ENCODE measurements at places on chromosomes 5 and 9.

GRCh38 chr9:135299651-135300345 is 179.8 kb upstream of the PPP1R26 start:
- no peak for DNase-seq

- DNase-seq: peak; percentile 58
Observed at GRCh38 chr5:126849101-126849678, 72.3 kb downstream of the LMNB1 start.

GRCh38 chr5:9301200-9301599 is 244.7 kb downstream of the SEMA5A start:
- no peak for DNase-seq

DNA sequence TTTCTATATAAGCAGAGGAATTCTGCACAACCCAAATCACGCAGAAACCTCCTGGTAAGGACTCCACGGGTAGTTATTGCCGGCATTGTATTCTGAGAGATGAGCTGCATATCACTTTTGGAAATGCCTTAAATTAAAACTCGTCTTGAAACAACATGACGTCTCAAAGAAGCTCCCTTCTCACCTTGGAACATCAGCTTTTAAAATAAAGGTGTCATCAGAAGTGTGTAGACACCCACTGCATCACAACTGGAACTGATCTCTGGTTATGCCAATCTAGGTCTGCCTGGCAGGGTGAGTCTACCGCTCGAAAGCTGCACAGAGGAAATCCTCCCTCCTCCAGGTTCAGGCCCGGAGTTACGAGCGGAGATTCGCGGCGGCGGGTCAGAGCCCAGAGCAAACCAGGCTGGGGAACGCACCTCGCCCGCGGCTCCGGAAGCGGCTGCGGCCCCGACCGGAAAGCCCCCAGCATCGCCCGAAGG is 974 bp upstream of the SLC12A2 start:
- DNase-seq: no peak

GRCh38 chr5:119129770-119130169 is 58.9 kb downstream of the DMXL1 start:
- DNase-seq: no peak

- no peak for DNase-seq
Observed at GRCh38 chr9:136197084-136197875, 7.6 kb downstream of the LHX3 start.

GRCh38 chr9:124617477-124618141 is 110.4 kb upstream of the NR5A1 start:
- DNase-seq: peak; percentile 76

GRCh38 chr5:45687701-45688100 is 8.5 kb downstream of the HCN1 start:
- no peak for DNase-seq

- DNase-seq: no peak
Observed at GRCh38 chr5:111478266-111478665, 34.1 kb downstream of the STARD4 start.

DNA sequence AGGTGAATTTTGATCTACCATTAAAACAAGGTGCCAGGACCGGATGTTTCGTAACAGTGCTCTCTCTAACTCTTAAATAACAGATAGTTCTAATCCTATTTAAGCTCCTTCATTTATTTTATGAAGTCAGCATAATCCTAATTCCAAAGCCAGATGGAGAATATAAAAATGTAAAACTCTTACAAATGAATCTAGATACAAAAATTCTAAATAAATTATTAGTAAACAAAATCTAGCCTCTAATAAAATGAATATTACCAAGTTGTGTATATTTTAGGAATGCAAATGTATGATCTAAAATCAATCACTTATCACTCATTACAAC is 32.4 kb upstream of the IL33 start:
- no peak for DNase-seq

DNA sequence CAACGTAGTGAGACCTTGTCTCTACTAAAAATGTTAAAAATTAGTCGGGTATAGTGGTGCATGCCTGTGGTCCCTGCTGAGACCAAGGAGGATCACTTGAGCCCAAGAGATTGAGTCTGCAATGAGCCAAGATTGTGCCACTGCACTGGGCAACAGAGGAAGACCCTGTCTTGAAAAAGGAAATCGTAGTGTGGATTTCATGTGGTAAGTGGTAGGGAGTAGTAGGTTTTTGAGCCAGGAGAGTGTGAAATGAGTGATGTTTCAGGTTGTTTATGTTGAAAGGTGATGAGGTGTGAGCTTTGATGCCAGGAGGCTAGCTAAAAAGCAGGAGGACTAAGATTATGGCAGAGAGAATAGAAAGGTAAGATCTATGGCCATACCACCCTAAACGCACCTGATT is 5.9 kb downstream of the MATR3 start:
- DNase-seq: no peak

- no peak for DNase-seq
Observed at GRCh38 chr5:129935626-129936025, 31.4 kb downstream of the CHSY3 start.

DNA sequence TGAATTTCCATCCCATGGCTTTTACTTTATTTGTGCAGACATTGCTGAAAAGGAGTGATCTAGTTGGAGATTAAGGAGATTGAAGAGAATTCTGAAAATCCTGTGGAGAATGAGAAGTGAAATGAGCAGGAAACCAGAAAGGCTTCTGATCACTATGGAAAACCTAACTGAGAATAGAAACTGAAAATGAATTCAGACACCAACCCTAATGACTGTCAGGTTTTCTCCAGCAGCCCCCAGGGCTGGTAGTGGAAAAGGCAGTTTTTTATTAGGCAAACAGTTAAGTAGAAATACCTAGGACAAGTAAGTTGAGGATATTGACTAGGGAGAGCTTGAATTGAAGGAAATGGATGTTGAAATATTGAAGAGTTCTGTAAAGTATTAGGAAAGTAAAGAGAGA is 14.7 kb upstream of the ARRDC3 start:
- no peak for DNase-seq

- no peak for DNase-seq
Observed at GRCh38 chr5:50886657-50887345, 220.4 kb downstream of the PARP8 start.

- no peak for DNase-seq
Observed at GRCh38 chr9:27861887-27862286, 288.6 kb upstream of the C9orf72 start.

DNA sequence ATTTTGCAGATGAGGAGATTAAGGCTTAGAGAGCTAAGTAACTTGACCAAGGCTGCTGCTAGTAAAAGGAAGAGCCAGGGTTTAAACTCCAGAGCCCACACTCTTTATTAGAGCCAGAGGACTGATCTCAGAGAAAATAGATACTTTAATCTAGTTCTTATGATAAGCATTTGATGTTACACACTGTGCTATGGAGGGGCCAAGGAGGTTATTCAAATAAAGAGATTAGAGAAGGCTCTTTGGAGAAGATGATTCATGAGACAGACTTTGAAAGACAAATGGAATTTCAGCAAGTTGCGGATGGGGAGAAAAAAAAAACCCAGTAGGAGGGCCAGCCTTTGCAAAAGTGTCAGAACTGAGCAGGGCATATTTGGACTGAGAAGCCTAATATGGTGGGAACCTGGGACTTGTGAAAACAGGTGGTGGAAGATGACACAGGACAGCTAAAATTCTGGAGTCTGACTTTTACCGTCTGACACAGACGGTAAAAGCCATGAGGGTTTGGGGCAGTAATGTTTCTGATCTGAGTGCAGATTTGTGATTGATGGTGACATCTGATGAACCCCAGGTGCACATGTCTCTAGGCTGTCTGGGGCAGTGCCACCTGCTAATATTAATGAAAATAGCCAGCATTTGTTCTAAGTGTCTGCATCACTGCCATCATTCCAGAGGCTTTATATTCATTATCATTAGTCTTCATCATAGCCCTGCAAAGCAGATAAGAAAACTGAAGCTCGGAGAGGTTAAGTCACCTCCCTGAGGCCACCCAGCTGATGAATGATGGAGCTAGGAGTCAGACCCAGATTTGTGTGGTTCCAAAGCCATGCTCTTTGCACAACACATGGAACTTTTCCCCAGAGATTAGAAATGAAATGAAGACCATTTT is 65.3 kb upstream of the CXCL14 start:
- DNase-seq: no peak

DNA sequence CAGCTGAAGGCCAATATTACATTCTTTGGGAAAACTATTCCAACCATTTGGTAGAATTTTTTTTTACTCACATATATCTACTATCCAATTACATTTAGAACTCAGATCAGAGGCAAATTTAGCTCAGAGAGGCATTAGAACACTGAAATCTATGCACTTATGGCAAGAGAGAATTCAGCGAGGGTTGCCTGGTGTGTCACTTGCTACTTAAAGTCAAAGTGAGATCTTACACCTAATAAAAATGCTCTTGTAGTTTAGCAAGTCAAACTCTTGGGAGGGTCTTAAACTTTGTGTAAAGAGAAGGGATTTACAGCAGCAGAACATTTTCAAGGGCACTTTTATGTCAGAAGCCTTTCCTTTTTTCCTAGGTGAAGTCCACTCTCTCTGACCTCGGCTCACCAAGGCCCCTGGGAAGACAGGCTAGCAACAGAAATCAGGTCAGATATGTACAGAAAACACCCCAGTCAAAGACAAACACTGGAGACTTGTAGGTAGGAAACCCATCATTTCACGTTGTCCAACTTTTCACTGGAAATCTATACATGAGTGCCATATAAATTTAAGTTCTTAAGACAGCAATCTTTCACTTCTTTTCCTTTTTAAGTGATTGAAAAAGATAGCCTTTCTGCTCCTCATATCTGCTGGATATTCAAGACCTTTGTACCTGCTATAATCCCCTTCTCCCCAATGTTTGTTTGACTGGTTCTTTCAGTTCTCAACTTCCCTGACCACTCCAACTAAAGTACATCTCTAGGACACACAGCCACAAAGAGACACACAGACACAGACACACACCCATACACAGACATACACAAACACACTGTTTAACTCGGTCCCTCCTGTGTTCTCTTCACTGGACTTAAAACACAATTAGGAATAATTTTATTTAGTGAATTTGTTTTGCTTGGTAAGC is 635.8 kb downstream of the PDE4D start:
- DNase-seq: no peak

DNA sequence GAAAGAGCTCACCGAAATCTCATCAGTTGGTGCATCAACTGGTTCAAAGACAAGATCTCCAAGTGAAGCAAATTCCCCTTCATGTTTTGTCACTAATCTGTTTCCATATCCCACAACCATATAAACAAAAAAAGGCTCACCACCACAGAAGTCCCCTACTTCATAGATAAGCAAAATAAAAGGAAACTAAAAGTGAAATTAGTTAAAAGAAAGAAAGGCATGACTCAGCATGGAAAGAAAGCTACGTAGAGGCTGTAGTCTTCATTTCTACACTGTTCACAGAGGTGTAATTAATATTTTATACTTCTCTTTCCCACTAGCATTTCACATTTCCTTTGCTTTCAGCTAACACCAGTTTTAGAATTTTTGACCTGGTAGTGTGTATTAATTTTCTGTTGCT is 208.0 kb downstream of the CYLC2 start:
- DNase-seq: no peak

DNA sequence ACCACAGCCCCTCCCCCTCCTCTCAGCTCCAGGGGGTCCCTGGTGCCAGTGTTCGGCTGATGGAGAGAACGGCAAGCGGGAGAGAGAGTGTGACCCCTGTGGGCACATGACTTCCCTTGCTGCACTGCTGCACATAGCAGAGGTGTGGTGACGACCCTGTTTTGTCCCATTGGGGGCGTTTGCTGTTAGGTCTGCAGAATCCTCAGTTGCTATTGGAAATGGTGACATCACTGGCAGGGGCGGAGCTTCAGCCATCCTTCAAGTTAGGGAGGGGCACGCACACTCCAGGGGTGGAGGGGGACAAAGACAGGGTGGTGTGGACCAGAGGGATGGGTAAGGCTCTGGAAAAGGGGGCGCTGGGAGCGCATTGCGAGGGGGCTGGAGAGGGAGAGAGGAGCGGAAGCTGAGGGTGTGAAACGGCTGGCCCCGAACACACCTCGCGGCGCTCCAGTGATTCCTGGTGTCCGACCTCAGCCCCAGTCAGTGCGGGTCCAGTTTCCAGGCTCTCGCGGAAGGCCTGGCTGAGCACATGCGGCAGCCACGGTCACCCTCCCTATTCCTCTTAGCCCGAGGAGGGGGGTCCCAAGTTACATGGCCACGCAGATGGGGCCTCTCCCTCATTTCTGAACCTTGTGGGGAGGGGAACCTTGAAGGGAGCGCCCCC is 764 bp upstream of the GRIN1 start:
- DNase-seq: no peak

GRCh38 chr9:86684148-86684547 is 263.2 kb downstream of the GAS1 start:
- DNase-seq: no peak

DNA sequence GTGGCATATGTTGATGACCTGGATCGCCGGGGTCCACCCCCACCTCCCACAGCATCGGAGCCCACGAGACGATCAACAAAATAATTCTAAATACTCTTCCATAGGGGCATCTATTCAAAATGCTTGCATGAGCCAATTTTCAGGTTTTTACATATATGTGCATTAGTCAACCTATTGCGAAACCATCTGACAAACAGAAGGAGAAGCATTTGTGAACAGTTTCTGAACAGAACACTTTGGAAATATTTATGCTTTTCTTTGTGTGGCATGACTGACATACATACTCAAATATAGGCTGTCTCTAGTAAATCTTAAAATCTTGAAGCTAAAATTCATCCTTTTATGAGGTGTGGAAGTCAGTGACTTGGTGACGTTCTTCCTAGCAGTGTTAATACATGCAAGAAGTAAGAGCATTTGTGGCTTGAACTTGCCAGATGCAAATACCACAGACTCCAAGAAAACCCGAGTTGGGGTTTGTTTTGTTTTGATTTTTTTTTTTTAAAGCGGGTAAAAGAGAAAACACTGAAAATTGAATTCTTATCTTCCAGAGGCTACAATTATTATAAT is 5.3 kb downstream of the GPR151 start:
- DNase-seq: peak; percentile 15

- DNase-seq: no peak
Observed at GRCh38 chr5:124990723-124991122, 244.3 kb upstream of the ZNF608 start.

DNA sequence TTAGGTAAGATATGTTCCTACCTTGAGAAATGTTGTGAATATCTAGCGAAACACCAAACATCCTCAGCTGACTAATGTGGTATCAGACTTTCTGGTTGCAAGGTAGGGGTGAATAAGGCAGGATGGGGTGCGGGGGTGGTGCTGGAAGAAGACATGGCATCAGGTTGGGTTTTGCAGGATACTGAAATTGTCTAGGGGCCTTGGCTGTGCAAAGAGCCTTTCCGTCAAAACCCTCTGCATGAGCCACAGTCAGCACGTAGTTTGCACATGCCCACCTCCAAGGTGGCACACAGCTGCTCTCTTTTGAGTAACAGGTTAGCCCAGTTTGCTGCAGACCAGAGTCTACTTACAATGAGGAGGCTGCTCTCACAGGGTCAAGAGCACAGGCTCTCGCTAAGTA is 42.0 kb downstream of the SFXN1 start:
- no peak for DNase-seq

- DNase-seq: no peak
Observed at GRCh38 chr5:55071413-55071812, 31.0 kb upstream of the GZMA start.

- DNase-seq: no peak
Observed at GRCh38 chr9:31412081-31412480, 972.4 kb upstream of the ACO1 start.
